Stimulated activated CD4-positive, alpha-beta T cell treated with anti-CD3 and anti-CD28 coated beads, Interleukin-4, amount 100 ng/mL, for 24 hours (primary cell): ENCODE measurements at places on chromosomes 1 and 21.
A peak's percentile ranks its signal among the peaks of the same experiment; 100 is the strongest.

GRCh38 chr1:54919367-54920359 is 32.7 kb upstream of the DHCR24 start:
- DNase-seq, result no peak

DNA sequence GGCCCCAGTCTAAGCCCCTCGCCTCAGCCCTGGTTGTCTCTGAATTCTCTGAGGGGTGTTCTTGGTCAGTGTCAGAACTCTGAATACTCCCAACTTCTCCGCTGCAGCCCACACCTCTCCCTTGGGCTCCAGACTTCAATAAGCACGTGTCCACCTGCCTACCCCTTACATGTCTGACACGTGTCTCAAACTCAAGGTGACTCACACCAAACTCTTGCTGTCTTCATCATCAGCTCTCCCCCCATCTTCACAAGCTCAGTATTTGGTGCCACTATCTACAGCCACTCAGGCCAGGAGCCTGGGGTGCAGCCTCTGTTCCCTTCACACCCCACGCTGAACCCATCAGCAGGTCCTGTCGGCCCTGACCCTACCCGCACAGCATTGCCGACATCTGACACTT is 18.8 kb upstream of the UBXN10 start:
- DNase-seq, result no peak

- DNase-seq, result no peak
Measured at GRCh38 chr1:40872276-40872675, 10.1 kb upstream of the CITED4 start.

DNA sequence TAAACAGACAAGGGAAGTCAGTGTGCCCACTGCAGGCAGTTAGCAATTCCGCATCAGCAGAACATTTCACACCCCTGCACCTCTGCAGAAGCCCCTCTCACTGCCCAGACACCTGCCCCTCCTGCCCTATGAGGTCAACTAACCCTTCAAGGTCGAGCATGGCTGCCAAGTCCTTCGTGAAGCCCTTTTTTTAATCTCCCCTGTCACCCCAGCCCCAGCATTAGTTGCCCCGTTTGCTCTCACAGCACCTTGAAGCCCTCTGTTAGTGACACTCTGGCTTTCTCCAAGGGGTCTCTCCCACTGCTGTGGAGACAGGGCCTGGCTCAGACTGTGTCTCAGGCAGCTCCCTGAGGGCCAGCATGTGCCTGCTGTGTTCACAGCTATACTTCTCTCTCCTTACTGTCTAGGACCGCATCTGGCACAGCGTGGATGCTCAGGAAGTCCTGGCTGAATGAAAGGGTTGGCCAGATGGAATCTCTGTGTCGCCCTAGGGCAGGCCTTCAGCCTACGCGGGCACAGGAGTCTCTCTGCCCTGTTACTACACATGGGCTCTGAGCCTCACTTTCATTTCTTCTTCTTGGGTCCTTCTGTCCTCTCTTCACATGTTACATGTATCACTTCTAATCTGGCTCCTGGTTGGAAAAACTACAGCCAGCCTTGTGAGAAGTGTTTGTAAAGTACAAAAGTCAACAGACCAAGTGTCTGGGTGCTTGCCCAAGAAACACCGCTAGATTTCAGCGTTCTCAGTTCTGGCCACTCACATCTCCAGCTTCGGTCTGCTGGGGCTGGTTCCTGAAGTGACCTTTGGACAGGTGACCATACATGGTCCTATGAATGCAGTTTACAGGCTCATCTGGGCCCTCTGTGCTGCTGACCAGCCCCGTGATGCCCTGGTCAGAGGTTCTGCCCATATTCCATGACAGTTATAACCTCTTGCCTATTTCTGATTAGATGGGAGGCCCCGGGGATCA is 19.7 kb downstream of the SLC2A1 start:
- no peak for DNase-seq

DNA sequence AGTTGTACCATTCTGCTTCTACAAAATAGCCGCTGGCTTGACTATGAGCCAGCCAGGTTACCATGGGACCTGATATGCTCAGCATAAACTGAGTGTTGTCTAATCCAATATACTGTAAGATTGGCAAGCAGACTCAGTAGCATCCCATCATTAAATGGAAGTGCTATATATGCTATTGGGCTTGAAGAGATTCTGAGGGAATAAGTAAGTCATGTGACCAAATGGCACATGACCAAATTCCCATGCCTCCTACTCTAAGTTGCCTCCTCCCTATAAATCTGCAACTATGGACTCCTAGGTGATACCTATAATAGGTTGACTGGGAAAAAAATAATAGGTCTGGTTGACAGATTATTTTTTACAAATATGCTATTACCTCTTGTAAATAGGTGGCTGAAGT is 698.6 kb downstream of the BRINP3 start:
- no peak for DNase-seq

DNA sequence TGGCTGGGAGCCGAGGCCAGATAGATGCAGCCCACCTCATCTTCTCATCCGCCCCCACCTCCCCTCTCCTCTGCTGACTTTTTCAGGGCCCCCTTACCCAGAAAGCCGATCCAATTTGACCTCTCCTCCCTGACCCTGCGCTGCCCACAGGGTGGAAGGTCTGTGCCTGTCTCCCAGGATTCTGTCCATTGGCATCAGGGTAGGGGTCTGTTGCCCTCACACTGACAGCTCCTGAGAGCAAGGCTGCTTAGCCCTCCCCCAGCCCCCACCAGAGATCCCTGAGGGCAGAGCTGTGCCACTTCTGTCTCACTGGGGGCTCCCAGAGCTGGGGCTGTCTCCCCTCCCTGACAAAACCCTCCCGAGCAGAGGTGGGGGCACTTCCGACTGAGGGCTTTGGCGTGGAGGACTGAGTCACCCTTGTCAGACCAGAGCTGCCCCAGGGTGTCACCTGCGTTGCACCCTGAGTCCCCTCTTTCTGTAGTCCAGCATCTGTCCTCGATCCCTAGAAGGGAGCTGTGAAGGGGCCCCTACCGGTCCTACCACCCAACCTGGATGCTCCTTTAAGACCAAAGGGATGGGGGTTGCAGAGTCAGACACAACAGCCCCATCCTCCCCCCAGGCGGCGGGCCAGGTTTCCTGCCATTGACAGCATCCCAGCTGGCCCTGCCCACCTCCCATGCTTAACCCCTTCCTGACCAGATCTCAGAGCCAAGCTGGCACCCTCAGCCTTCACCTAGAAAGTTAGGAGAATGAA is 2.4 kb upstream of the FAM110D start:
- DNase-seq, result no peak

- no peak for DNase-seq
Measured at GRCh38 chr1:184931566-184931965, 42.7 kb downstream of the NIBAN1 start.

GRCh38 chr1:163093169-163093568 is 24.0 kb downstream of the RGS4 start:
- DNase-seq, result no peak

DNA sequence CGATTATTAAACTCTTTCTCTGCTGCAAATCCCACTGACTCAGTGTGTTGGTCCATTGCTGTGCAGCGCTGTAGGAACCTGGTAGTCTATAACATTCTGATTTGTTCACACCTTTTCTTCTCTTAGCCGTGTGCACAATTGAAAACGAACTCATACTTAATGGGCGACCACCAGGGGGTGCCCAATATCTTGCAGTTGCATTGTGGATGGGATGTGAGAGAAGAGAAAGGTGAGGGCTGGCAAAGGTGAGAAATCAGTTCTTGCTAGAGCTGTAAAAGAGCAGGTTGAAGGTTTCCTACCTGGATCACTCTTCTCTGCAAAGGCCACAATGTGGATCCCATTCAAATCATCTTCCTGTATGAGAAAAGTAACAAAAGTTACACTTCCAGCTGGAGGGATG is 51.0 kb downstream of the CASQ2 start:
- DNase-seq, result no peak

- DNase-seq, result peak; percentile 31
Measured at GRCh38 chr21:42010507-42011495, 641 bp upstream of the ZBTB21 start.
